ENCODE measurements at places on chromosomes 13 and 19.

DNA sequence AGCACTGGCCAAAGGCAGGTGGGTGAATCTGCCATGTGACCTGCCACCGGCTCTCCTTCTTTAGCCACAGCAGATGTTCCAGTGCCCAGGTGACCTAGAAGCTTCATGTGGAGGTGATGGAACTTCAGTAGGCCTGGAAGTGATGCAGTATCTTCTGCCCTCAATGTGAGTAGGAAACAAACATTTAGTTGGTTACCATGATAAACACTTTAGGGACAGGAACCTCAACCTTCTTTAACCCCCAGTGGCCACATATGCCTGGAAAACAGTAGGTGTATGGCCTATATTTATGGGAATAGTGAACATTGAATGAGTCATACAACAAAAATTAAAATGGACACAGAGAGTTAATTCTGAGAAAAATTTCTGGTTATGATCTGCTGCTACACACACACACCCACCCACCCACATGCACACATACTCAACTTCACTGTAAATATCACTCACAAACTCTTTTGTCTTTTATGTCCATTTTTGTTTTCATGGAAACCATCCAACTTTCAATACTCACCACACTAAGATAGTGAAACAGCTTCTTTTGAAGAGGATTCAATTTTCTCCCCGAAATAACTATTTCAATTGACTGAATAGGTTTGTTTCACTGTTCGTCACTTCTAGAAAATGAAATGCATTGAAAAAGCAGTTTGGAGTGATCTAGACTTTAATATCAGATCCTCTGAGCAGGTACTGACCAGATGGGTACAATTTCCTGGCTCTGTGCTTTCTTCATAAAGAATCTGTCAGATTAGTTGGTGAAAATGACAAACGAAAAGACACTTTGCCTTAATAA, 97.3 kb downstream of the STARD13 start:
- DNase-seq, result no peak

DNA sequence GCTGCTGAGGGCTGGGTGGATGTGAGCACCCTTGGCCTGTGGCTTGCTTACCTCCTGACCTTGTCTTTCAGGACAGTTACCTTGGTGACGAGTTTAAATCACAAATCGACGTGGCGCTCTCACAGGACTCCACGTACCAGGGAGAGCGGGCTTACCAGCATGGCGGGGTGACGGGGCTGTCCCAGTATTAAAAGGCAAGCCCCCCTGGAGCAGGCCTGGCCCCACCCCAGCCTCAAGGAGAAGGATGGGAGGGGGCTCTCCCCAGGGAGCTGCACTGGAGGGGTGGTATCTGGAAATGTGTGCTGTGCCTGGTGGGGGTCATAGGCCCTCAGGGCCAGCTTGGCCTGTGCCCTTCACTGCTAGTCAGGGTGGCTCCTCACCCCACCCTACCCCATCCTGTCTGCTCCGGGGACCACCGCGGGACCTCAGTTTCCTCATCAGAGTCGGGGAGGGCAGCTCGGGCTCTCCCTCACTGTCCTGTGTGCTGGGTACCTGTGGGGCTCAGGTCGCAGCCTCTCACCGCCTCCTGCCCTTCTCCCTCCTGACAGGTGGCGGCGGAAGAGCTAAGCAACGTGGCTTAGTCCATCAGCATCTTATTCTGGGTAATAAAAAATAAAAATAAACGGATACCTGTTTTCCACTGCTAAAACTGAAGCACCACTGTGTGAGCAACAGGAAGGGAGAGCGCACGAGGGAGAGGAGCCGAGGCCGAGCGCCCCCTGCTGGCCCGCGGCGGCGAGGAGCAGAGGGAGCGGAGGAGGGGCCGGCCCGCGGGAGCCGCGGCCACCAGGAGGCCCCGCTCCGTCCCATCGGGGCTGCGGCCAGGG, 29.8 kb downstream of the CERS1 start:
- DNase-seq, result peak; percentile 19

DNA sequence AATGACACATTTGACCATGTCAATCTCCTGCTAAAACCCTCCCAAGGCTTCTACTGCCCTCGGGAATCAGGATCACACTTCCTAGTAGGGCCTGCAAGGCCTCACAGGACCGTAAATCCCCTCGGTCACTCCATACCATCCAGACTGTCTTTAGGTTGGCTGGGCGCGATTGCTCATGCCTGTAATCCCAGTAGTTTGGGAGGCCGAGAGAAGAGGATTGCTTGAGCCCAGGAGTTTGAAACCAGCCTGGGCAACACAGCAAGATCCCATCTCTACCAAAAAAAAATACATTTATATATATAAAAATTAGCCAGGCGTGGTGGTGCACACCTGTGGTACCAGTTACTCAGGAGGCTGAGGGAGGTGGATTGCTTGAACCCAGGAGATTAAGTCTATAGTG, 15.0 kb downstream of the TMEM143 start:
- DNase-seq, result no peak

DNA sequence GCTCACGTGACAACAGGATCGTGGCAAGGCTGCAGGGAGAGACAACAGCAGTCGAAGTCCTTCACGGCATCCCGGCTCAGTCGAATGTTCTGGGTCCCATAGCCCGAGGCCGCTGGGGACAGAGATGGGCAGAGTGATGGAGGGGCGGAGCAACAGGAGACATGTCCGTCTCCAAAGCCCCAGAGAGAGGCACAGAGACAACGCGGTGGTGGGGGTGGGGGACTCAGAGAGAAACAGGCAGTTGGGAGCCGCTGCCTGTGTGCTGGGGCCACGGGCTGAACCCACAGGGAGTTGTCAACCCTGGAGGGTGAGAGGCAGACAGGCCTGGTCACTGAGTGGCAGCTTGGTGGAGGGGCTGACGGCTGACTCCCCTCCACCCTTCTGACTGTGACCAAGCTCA, 20.4 kb downstream of the NOSIP start:
- DNase-seq, result no peak

DNA sequence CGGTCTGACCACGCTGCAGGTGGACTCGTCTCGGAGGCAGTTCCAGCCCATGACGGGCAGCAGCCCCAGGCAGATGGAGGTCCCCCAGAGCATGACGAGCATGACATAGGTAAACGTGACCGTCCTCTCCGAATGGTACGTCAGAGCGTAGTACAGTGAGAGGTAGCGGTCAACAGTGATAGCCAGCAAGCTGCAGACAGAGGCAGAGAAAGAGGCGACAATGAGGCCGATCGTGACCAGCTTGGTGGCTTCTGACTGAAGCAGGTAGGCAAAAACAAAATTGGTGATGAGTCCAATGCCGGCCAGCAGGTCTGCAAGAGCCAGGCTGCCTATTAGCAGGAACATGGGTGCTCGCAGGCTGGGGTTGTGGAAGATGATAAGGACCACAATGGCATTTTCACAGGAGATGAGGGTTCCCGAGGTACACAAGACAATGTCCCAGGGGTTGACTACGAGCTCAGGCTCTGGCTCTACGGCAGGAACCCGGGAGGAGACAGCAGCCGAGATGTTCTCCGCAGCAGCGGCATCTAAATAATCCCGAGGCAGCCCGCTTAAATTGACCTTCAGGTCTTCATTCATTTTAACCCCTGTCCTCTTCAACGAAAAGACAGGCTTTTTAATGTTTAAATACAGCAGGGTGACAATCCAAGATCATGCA, 1.2 kb downstream of the GPR12 start:
- no peak for DNase-seq

DNA sequence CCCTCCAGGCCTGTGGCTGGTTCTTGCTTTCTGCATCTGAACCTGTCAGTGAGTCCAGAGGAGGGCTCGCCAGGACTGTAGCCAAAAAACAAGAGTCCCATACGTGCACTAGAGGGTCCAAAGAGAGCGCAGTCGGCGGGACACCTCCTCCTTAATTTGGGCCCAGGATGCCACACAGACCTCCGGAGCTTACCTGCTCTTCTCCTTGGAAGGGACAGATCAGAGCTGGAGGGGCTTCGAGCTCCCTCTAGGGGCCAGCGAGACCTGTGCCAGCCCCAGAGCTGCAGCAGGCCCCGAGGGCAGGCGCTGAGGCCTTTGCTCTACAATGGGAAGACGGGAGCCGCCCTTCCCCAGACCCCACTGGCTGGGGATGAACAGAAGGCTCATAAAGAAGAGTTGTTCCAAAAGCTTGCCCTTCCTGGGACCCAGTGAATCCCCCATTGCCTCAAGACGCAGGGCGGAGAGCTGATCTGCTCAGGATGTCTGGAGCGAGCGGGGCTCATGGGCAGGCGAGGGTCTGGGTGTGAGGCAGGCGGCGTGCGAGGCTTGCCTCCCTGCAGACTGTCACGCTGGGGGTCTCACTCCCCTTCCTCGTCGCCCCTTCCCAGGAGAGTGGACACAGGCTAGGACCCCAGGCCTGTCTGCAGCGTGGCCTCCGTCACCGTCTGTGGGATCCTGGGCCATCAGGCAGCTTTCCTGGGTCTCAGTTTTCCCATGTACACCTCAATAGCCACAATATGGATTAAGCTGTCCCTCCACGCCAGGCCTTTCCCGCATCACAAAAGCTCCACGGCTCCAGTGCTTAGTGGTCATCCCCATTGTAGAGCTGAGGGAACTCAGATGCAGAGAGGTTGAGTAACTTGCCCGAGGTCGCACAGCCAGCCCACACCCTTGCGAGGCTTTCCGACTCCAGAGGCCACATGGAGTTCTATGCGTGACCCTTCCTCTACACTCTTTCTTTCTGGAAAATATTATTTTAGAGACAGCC, 46.9 kb upstream of the VSTM2B start:
- no peak for DNase-seq

DNA sequence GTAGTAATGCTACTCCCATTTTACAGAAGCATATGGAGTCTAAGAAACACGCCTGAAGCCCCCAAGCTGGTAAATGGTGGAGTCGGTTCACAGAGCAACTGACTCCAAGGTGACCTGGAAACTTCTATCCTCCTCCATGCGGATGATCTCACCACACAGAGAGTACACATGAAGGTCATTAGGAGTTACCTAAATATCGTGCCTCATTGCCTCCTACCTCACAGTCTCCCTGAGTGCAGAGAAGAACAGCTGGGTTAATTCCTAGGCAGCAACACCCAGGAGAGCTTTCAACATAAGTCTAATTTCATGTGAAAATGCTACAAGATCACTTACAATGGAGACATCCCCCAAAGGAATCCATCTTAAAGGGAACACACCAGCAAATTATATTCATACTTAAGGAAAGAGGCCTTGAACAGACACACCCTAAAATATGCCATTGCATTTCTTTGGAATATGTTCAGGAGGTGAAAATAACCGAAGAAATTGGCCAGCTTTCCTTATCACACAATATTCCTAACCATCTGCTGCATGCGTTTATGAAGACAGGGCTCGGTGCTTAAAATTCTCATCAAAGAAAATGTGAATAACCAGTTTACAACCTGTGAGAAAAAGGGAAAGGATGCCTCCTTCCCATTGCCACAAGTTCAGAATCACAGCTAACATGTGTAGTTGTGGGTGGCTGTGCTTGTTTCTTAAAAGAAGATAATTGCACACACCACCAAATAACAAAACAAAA, 203.6 kb upstream of the NBEA start:
- no peak for DNase-seq

DNA sequence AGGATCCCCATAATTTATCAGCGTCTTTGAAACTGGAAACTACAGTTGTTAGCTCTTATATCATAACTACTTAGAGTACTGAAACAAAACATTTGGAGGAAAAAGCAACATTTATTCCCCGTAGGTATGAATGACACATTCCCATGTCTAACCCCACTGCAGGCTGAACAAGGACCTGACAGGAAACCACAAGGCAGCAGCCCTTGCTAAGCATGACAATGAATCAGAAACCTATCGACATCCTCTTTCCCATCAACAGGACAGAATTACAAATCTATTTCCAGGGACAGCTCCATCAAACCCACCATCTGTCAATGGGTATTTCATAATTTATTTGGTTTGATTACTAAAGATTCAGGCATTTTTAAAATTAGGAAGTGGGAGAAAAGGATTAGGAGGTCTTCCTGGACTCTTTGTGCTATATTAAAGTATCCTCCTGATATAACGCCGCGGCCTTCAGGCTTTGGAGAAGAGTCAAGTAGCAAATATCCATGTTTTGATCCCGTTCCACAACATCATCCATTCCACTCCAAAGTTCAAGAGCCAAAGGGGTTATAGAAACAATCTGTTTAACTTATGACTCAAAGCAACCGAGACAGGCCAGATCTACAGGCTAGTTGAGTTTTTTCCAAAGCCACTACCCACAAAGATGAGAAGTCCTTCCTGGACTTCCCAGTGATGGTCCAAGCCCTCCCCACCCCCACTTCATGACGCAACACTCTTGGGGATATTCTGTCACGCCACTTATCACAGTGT, 51.1 kb downstream of the FAM216B start:
- no peak for DNase-seq

DNA sequence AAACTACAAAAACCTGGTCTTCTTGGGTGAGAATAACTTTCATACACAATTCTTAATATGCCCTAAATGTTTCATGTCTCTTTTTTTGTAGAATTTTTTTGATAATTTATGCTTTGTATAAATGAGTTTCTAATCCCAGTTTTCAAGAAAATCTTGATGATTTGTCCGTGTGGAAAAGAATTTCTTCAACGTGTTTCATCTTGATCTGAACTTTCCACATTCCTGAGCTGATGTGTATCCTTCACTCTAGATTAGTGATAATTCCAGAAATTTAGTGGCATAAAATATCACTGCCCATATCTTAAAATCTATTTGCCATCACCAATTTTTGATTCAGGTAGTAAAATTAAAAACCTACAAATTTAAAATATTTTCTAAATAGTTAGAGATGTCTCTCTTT, 24.6 kb downstream of the ZNF431 start:
- no peak for DNase-seq

DNA sequence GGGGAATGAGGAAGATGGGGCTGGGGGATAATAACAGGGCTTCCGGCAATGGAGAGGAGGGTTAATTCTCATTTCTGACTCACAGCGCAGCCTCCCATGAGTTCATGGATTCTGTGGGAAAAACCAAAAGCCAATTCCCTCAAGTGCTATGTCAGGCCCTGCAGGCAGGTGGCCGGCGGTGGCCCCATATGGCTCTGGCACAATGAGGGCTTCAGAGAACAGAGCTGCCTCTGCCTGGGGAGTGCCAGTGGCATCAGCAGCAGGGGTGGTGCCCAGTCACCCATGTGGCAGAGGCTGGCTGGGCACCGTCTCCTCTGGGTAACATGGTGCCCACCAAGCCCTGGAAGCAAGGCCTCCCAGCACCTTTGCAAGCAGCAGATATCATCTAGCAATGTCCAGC, 69.1 kb downstream of the ALOX5AP start:
- no peak for DNase-seq
